Psoas muscle (tissue), 8 donors: ENCODE measurements at places on chromosomes 2 and 18. TPM values are rescaled to one million over a fixed set of nuclear protein-coding genes. Genes with fewer than 3 reads are reported as not detected.
A peak's percentile ranks its signal among the peaks of the same experiment; 100 is the strongest.

Gene CHST9
- 0.08 TPM for total RNA-seq

Gene FAP
- total RNA-seq: 7.5 TPM

Gene SP5
- total RNA-seq: not detected

DNA sequence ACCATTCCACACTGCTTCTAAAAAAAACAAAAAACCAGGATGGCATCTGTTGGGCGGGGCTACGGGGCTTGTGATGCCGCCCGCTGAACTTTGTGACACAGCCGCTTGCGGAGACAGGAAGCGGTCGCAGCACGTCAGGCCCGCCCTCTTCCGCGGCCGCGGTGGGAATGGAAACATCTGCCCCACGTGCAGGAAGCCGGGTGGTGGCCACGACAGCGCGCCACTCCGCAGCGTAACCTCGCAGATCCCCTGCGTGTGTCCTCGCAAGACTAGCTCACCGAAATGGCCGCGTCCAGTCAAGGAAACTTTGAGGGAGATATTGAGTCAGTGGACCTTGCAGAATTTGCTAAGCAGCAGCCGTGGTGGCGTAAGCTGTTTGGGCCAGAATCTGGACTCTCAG, 168.5 kb downstream of the SUCLG1 start:
- no peak for DNase-seq

GRCh38 chr2:80135001-80135400, 169.6 kb downstream of the LRRTM1 start:
- no peak for DNase-seq

GRCh38 chr2:133158024-133158423, 410.2 kb downstream of the NCKAP5 start:
- no peak for DNase-seq

Gene IL37
- total RNA-seq: not detected

DNA sequence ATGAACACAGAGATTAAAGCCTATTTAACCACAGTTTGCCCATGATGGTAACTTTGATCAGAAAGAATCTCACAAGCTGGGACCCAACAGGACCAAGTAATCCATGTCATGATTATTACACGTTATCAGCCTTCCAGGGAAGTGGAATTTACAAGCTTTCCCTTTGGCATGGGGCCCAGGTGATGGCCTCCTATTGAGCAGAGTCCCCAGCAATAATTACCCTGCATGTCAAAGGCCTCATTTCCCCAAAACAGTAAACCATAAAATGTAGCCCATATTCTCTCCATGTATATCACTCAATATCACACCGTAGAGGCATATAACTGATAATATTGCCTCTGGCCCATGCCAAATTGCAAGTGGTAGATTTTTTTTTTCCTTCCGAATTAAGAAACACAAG, 38.9 kb downstream of the PRKRA start:
- no peak for DNase-seq

Gene LBX2
- total RNA-seq: 0.36 TPM

GRCh38 chr18:46772357-46772756, 15.5 kb upstream of the ST8SIA5 start:
- DNase-seq: no peak

Gene GPR155
- 6.6 TPM for total RNA-seq

DNA sequence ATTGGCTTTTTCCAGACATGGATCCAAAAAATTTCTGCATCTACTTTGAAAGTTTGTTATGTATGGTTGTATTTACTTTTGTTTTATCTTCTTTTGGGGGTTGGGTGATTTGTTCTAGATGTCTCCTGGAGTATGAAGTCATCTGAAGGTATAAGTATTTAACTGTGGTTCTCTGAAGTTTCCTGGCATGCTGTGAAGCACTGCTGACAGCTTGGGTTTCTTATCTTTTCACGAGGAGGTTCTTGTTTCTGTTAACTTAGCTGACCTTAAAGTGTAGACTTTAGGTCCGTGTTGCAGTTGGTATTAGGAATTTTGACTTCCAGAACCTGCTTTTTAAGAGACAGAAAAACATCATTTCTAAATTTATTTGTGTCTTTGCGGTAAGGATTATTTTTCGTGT, 15.9 kb downstream of the GLS start:
- DNase-seq: no peak

DNA sequence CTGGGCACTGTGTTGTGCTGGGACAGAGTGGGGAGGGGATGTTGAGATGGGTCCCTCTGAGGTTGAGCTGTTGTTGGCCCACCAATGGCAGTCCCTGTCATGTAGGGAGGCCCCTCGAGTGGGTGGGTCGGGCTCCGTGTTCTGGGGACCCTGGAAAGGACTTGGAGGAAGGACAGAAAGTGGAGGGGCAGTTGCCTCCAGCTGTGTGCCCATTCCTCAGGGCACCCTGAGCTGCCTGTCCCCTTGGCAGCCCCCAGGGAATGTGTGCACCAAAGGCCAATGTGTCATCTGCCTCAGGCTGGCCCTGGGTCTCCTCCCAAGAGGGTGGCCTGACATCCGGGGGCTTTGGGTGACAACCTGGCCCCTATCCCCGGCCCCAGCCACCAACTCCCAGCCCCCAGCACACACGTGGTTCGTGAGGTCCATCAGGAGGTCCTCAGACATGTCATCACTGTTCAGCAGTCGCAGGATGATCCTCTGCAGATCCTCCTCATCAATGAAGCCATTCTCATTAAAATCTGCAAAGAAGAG, 57.7 kb downstream of the CIB4 start:
- no peak for DNase-seq

DNA sequence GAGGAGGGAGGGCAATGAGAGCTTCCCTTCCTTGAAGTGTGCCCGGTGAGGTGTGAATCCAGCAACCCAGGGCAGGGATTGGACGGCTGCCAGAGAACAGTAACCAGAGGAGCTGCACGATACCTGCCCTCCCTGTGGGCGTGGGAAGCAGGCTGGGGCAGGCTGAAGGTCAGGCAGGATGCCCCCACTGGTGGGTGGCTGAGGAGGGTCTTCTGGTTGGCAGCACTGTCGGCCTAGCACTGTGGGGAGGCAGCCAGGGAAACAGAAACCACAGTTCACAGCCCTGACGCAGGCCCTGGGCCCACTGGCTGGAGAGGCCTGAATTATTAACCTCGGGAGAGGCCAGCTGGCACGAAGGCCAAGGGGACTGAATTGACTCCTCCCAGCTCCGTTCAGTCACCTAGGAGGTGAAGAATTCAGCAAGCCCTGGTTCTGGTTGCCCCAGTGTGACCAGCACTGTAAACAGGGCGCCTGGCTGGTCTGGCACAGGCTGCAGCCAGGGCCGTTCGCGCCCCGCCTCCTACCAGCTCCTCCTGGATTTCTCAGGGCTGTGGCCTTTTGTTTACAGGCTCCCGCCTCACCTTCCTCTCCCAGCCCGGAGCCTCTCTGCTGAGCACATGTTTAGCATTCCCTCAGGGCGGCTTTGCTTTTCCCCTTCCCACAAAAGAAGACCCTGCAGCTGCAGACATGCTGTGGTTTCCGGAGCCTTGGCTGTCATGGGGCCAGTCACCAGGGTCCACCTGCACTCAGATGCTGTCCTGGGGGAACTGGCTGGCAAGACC, 97.8 kb downstream of the B3GNT2 start:
- DNase-seq: peak; percentile 23

GRCh38 chr2:130251535-130251872, 53.3 kb upstream of the TUBA3E start:
- DNase-seq: no peak

DNA sequence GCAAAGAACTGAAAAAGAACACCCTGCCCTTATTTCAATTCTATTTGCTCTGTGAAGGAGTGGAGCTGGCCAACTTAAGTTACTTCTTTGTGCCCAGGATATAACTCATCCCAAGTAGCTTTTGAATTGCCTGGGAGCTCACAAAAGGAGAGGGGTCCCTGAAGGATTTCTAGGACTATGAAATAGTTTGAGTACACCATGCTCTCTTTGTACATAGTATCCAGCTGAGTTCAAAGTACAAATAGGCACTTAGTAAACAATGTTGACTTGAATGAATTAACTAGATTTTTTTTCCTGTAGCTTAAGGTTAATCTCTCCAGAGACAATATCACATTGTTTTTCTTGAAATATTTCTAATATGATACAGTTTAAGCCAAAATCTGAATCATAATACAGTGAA, 47.7 kb downstream of the ZC3H15 start:
- no peak for DNase-seq

Gene CXCR1
- 0.28 TPM for total RNA-seq

DNA sequence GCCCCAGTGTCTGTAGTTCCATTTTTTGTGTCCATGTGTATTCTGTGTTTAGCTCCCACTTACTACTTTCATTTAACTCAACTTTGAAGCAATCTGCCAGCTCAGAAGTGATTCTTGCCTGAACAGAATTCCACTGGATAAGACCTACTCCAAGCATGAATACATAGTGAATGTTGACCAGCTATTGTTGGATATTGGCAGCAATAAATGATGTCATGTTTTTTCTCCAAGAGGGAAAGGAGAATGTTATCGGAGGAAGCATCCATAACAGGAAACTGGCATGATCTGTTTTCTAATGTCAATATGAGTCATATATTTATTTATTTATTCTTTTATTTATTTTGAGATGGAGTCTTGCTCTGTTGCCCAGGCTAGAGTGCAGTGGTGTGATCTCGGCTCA, 36.8 kb upstream of the TRAPPC8 start:
- no peak for DNase-seq

DNA sequence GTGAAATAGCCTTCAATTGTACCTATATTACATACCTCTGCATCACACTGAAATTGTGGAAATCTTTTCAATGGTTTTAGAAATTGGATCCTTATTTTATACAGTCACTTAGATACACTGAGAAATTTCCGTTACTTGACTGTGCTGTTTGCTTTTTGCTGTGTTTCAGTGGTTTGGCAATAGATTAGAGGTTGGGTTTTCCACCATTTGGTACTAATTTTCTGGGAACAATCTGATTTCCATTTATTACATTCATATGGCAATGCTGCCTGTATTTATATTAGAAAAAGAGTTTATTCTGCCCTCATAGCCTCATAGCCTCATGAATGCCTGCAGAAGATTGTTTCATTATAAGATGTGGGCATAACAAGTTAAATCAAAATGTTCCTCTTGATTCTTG, 285.0 kb downstream of the GULP1 start:
- no peak for DNase-seq

Gene ST3GAL5
- total RNA-seq: 19.5 TPM

DNA sequence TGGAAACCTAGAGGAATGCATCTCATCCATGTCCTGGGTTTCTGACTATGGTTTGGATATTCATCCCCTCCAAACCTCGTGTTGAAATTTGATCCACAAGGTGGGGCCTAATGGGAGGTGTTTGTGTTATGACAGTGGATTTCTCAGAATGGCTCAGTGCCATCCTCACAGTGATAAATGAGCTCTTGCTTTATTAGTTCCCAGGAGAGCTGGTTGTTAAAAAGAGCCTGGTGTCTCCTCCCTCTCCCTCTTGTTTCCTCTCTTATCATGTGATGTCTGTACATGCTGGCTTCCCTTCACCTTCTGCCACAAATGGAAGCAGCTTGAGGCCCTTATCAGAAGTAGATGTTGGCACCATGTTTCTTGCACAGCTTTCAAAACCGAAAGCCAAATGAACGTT, 424.3 kb downstream of the DCC start:
- DNase-seq: no peak

- DNase-seq: peak; percentile 54
Observed at GRCh38 chr2:109614715-109615636, 812 bp downstream of the SOWAHC start.
